ENCODE measurements at places on chromosomes 2 and 18.
A peak's percentile ranks its signal among the peaks of the same experiment; 100 is the strongest.

DNA sequence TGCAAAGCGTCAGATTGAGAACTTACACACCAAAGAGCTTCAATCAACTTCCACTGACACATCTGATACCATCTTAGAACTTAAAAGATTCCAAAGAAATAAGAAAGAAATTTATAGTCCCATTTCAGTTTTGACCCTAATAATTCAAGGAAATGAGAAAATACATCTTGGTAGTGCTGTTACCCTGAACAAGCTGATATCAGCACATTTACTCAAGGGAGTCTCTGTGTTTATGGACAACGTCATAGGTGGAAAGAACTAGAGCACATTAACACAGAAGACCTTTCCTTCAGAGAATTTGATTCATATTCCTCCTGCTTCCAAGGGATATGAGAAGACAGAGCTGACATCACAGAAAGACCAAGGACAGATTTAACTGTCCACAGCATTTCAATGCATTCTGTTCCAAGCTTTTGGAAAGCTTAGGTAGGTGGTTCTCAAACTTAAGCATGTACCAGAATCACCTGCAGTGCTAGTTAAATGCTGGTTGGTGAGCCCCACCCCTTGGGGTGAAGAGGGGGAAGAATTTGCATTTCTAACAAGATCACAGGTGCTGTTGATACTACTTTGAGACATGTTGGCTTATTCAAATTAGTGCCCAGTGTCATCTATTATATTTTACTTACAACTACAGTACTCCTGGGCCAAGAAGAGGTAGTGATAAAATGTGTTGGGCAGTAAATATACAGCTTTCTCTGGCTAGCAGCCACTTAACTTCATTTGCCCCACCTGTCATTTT lies 59.8 kb downstream of the LDAH start:
- DNase-seq, result no peak

GRCh38 chr2:32952761-32953476 lies 6.2 kb downstream of the LTBP1 start:
- DNase-seq, result no peak

DNA sequence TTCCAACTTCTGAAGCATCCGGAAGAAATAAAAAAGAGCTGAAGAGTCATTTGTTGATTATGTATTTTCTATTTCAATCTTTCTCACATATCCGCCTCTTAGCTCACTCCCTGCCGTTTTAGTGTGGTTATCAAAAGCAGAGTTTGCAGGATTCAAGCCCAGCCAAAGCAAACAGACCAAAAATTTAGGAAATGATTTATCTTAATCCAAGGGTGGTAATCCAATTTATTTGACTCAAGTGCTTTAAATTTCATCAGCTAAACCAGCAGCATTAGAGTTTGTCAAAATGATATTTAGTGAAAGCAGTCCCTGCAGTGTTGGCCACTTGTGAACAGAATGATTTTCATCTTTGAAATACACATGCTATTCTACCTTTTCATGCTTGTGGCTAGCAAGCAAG lies 129.3 kb upstream of the CCDC68 start:
- DNase-seq, result no peak

GRCh38 chr2:209556354-209556961 lies 132.6 kb downstream of the MAP2 start:
- peak; percentile 16 for DNase-seq

- peak; percentile 74 for DNase-seq
Observed at GRCh38 chr2:20516646-20517341, 69.9 kb downstream of the RHOB start.

GRCh38 chr2:9647884-9648283 lies 17.1 kb upstream of the YWHAQ start:
- DNase-seq, result peak; percentile 67

DNA sequence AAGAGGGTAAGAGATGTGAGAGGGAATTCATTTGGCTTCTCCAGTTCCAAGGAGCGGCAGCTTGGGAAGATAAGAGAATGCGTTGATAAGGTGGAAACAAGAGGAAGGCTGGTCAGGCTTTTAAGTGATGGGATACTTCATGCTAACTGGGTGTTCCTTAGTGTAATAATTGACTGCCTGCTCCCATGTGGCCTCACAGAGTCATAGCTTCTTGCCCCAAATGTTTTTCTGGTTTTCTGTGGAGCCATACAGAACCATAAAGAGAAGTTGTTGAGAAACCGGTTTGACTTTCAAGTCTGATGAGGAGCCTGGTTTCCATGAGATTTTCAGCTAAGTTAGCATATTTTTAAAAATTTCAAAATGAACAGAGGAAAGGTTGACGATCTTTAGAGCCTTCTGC lies 97.5 kb upstream of the ZFP36L2 start:
- no peak for DNase-seq

GRCh38 chr2:9032536-9033255 lies 29.2 kb upstream of the MBOAT2 start:
- no peak for DNase-seq

- no peak for DNase-seq
Observed at GRCh38 chr2:230217424-230217823, 2.4 kb downstream of the SP110 start.

GRCh38 chr18:70503060-70503459 lies 214.2 kb downstream of the SOCS6 start:
- DNase-seq, result no peak

- DNase-seq, result peak; percentile 7
Observed at GRCh38 chr2:12719400-12720277, 2.9 kb downstream of the TRIB2 start.

DNA sequence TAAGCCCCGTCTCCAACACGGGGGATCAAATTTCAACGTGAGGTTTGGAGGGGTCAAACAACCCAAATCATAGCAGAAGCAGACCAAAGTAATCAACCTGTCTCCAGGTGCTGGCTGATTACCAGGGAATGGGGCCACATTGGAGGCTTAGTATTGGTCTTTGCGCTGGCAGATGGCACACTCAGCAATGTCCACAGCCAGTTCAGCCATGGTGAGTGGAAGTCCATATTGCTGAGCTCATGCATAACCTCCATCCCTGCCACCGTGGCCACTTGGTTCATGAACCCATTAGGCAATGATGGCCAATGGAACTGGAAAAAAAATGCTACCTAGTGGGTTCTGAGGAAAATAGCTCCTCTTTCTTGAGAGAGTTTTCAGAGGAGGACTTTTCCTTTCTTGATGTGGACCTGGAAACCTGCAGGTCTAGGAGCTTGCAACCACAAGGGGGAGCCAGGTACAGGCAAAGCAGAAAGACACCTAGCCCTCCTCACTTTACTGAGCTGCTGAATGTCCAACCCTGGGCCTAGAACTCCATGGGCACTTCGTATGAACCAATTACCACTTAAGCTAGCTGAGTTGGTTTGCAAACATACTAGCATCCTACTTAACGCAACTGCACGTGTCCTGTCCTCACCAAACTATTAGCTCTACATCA lies 128.0 kb upstream of the GYPC start:
- peak; percentile 39 for DNase-seq

DNA sequence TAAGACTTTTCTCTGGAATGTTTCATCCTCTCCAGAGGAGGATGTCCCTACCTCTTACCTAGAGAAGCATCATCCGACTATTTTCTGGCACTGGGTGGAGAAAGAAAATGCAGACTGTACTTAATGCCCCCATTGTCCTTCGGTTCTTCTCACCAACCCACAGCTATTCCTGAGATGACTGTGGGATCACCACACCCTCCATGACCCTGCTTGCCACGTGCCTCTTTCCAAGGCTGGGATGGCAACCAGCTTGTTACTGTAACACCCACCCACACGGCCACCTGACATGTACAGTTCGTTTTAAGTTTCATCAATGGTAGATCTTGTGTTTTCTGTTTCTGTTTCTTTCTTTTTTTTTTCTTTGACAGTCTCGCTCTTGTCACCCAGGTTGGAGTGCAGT lies 365.2 kb downstream of the FBXO15 start:
- peak; percentile 6 for DNase-seq
